ENCODE measurements at places on chromosomes 7 and 10.

DNA sequence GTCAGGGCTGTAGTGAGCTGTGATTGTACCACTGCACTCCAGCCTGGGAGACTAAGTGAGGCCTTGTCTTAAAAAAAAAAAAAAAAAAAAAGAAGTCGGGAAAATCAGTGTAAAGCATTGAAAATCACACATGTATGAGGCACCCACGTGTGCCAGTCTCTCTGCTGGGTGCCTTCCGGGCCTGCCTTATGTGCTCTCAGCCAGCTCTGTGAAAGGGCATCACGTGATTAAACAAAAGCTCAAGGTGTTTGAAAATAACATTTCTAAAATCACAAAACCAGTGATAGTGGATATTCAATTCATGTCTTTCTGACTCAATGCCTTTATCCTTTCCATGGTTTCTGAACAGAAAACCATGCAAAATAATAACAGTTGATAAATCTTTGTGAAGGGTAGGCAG lies 125.2 kb upstream of the PALS2 start:
- no peak for DNase-seq

DNA sequence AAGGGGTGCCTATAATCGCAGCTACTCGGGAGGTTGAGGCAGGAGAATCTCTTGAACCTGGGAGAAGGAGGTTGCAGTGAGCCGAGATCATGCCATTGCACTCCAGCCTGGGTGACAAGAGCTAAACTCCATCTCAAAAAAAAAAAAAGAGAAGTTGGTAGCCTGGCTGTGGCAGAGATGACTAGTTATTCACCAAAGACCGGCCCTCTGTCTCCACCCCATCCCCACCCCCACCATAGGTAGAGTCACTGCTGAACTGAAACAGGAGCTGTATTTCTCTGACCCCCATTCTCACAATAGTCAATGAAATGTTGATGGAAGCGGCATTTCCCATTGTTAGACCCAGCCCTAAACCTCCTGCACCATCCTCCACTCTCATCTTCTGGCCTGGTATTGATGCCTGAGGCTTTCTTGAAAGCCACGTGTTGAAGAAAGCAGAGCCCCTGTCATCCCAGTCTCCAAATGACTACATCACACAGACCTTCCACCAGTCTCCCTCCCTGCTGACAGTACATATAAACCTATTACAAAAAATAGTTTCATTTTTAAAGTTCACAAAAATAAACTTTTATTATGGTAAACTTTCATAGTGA lies 9.4 kb upstream of the PIK3CG start:
- no peak for DNase-seq

DNA sequence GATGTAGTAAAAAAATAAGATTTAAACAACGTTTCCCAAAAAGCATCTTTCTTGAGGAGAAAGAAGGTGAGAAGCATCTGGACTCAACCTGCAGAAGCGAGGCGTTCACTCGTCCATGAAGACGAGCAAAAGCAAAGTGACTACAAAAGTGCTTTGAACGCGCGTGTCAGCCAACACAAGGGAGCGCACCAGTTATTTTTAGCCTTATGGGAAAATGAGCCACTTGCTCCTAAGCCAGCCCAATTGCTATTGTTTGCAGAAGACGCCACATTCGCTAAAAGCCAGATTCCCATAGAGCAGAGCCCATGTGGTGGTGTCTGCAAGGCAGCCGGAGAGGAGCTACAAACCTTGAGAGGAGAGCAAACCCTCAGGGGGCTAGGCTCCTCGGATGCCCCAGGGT lies 122.5 kb downstream of the FAM53B start:
- DNase-seq, result no peak

- no peak for DNase-seq
Observed at GRCh38 chr10:18501198-18501597, 150.2 kb downstream of the NSUN6 start.

DNA sequence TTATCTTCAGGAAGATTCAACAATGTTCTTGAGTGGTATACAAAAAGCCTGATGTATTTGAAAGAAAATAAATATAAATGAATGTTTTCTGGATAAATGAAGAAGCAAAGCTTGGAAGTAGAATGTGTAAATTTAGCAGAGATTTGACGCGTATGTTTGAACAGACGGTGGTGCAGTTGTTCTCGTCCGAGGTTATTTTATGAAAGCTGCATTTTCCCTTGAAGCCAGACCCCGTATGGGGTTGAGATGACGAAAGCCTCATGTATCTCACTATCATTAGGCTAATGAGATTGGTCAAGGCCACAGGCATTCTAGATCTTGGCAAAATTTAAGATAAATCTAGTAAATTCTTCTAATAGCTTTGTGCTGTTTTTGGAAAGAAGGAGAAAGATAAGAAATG lies 195.2 kb downstream of the NXPH1 start:
- no peak for DNase-seq

DNA sequence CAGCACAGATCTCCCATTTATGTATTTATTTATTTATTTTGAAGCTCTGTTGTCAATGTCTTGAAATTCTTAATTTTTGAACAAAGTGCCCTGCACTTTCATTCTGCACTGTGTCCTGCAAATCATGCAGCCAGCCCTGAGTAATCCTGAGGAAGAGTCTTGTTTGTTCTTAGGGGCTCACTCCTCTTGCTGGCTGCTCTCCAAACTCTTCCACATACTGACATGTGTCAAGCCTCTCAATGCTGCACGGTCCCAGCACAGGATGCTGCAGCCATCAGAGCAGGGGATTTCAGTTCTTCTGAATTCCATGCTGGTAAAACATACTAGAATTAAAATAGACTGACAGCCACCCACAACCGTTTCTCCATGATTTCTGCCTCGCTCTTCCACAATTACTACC lies 207.2 kb downstream of the PARD3 start:
- DNase-seq, result no peak

DNA sequence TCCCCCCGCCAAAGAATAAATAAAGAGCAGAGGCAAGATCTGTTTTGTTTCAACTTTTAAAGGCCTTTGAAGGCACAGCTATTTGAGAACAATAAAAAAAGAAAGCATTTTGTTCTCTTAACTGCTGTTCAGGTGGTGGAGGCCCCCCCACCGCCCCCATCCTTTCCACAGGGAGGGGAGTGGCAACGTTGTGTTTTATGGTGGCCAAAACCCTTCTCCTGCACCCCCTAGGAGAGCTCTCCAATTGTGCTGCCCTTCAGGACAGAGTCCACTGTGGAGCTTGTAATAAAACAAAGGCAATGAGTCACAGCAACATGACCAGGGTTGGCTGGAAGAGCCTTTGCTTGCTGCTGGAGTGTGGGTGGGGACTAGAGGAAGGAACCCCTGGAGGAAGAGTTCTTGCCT lies 987.9 kb downstream of the KCNMA1 start:
- DNase-seq, result no peak

DNA sequence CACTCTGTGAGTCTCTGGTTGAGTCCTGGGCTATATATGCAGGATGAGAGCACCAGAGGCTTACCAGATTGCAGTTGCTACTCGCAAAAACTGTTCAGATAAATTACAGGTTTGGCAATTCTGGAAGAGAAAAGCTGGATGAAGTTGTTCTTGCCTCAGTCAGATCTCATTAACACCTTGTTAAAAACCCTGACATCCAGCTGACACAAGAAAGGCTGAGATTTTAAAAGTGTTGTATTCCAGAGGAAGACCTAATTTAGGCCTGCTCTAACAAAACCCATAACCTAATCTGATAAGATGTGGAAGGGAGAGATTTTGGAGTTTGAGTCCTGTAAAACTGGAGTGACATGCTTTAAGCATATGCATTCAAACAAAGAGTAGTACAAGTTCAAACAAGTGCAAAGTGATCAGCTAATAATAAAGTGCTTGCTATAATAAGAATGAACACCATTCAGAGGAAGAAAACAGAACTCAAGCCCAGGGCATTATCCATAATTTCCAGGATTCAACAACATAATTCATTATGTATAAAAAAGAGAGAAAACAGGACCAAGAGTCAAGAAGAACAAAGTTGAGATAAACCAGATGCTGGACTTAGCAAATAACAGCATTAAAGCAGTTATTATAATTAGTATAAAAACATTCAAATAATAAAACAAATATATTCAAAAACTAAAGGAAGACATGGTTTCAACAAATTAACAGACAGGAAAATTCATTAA lies 135.5 kb downstream of the CD36 start:
- no peak for DNase-seq

DNA sequence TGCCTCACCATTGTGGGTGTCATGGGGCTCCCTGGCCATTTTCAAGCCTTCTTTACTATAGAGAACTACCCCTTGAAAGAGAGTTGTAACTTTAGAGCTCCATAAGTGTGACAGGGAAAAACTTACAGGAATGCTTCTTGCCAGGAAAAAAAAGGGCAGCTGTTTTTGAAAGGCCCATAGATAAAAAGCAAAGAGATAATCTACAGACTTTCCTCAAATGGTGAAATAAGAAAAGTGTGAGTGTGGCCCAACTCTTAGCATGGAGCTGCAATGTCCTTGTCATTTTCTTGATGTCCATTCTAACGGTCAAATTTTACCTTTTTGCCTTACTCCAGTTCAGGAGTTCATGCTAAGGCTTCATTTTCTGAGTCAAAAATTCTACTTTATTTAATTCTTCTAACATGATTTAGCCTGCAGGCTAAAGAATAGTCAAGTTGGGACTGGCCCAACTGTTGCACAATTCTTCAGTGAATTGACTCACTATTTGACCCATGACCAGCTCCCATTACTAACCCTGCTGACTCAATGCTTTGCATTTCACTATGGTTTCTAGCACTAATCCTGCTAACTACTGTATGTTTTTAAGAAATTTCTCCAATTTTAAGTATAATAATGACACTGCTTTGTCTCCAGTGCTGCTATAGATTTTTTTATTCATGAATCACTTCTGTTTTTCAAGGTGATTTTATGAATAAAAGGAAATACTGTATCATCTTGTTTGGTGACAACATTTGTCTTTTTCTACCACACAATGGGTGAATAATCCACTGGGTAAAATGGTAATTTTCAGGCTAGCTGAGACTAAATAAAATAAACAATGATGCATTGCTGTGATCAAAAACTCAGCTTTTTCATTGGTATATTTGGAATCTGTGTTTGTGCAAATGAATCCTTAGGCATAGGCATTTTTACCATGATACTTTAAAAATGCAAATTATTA lies 41.4 kb upstream of the SGCE start:
- DNase-seq, result no peak

DNA sequence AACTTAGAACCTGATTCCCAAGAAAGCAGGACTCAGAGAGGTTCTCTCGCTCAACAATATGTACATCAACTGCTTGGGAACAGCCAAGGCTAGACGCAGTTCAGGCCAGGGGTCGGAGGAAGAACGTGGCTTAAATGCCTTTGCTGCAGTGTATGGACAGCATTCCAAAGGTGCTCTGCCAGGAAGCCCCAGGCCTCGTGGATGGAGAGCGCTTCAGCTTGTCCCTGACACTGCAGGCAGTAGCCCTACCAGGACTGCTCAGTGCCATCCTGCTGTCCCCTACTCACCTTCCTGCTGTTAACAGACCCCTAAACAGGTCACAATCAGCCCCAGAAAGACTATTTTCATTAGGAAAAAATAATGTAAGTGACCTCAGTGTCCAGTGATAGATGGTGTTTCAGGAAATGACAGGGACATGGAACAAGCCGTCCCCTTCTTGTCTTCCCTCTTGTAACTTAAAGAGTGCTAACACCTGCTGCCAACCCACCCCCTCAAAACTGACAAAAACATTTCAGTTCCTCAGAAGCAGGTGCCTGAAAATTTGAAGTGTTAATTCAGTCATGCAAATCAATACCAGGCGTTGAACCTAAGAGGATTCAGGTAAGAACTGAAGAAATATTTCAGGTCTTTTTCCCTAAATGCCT lies 16.5 kb downstream of the CREB3L2 start:
- no peak for DNase-seq

GRCh38 chr10:14558025-14558424 lies 216.7 kb downstream of the FAM107B start:
- no peak for DNase-seq

GRCh38 chr7:30510124-30511075 lies 5.8 kb upstream of the GGCT start:
- DNase-seq, result peak; percentile 11

DNA sequence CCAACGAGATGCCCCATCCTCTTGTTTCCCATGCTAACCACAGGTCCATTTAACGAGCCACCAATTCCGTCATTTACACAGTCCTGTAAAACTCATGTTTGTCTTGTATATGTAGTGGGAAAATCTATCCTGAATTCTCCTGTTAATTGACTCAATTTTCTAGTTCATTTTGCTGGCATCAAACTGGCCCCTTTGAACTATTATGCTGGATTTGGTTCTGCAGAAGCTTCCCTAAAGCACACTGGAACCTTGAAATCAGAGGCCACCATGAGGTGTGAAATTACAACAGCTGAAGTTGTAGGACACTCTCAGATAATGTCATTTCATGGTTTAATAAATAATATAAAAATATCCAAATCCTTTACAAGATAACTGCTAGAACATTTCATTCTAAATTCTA lies 129.8 kb upstream of the AKR1E2 start:
- DNase-seq, result no peak

DNA sequence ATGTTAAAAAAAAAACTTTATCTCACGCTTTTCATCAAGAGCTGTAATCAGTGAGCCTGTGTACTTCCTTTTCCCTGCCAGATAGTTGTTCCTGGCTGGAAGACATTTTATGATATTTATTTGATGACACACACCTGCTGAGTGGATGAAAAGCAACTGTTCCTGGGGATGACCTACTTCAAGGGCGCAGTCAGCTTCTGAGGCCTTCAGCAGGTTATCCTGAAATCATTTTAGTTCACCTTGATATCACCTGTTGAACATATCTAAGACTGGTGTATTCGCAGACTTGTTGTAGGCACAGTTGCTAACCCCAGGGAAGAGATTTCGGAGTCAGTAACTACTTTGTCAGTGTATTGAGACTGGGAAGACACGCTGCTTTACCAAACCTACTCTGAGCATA lies 234.5 kb upstream of the TCF7L2 start:
- no peak for DNase-seq

GRCh38 chr7:157002819-157003421 lies 7.5 kb downstream of the MNX1 start:
- no peak for DNase-seq

DNA sequence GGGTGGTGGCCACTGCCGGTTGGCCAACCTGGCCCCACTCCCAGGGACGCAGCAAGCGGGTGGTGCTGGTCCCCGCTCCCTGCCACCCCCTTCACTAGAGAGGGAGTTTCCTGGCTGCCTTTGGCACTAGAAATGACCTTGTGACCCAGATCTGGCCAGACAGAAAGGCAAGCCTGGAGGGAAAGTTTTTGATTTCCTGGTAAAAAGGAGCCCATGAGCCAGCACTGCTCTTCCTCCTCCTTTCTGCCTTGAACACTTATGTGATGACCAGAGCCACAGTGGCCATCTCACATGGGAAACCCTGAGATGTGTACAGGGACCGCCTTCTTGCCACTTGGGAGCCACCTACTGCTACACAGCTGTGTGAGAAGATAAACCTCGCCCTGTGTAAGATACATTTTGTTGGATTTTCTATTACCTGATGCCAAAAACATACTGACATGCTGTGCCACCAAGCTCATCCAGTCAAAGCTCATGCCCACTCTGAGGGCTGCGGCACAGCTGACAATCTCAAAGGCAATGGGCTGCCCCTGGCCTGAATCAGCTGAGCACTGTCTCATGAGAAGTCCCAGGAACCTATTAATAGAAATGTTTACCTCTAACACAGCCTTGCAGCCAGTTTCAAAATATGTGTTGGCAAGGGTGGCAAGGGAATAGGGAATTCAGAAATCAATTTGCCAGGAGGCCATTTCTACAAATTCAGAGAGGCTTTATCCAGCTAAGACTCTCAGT lies 94.0 kb downstream of the CYTH3 start:
- DNase-seq, result no peak

All from stimulated activated CD4-positive, alpha-beta T cell treated with anti-CD3 and anti-CD28 coated beads, Interleukin-1b, Interleukin-23, amount 100 ng/mL, for 24 hours (primary cell).